ENCODE measurements at places on chromosomes 2 and 18.

DNA sequence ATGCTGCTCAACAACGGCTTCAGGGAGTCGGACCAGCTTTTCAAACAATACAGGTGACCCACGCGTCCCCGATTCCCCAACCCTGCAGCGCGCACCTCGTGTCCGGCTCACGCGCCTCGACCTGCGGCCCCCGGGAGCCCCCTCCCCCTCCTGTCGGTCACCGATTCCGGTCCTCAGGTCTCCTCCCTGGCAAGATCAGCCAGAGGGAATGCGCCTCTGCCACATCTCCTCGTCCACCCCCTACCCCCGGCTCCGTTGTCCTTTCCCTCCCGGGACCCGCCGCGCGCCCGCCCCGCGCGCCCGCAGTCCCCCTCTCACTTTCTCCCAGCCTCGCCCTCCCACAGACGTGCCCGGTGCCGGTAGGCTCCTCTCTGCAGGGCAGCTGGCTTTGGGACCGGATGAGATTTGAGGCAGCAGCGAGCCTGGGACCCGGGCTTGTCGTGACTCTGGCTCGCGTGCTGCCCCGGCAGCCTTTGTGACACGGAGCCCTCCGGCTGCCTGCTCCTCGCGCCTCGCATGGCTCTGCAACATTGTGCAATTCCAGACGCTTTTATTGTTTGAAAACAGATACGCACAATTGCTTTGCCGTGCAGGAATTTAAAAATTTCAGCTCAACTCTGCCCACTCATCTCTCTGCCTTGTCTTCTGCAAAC is 558 bp downstream of the TTC39C start:
- DNase-seq = peak; percentile 35
- peak overlapping the region; percentile 70 for H3K4me3 ChIP-seq
- peaks cover 8% of the 10 kb centered on the region for H3K4me1 ChIP-seq
- H3K27ac ChIP-seq = no peak overlapping the region
- H3K36me3 ChIP-seq = no peaks in the 10 kb centered on the region
- peaks cover 28% of the 10 kb centered on the region for H3K27me3 ChIP-seq

DNA sequence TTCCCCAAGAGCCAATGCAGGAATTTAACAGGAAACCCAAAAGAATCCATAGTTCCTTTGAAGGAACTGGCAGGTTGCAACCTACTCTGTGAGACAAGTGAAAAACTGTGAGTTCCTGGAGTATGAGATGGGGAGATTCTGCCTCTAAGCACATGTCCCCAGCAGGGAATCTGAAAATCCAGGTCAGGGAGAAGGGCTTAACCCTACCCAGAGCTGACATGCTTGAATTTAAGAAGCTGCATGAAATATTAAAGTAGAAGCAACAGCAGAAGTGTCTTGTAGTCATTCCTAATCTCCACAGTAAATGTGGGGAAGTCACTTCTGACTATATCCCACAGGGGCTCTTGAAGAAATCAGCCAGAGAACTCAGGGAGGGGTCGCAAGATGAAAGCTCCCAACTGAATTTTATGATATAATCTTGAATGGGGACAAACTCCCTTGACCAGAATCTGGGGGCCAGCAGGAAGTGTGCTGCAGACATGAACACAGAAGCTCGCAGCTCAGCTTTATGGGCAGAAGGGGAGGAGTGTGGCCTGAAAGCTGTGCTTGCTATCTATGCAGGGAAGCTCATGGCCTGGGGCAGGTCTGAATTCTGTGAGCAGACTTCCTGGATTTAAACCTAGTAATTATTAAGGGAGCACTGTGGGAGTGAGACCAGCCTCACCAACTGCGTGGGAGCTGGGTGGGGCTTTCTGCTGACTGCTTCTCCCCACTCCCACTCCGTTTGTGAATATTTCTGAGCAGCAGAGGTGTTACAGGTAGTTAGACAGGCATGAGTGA is 184.1 kb upstream of the KYNU start:
- H3K36me3 ChIP-seq = no peaks in the 10 kb centered on the region
- H3K27me3 ChIP-seq = no peaks in the 10 kb centered on the region
- no peak for DNase-seq
- no peaks in the 10 kb centered on the region for H3K4me1 ChIP-seq

- no peak overlapping the region for H3K4me3 ChIP-seq
- DNase-seq = no peak
- H3K27me3 ChIP-seq = no peaks in the 10 kb centered on the region
- H3K36me3 ChIP-seq = no peaks in the 10 kb centered on the region
- no peak overlapping the region for H3K27ac ChIP-seq
These were observed 73.1 kb downstream of the HDAC4 start for GRCh38 chr2:239327536-239328350.

GRCh38 chr2:111716905-111717775 is 166.9 kb downstream of the ANAPC1 start:
- H3K27me3 ChIP-seq = no peaks in the 10 kb centered on the region
- no peak for DNase-seq
- no peak overlapping the region for H3K27ac ChIP-seq
- no peaks in the 10 kb centered on the region for H3K36me3 ChIP-seq
- H3K4me1 ChIP-seq = no peaks in the 10 kb centered on the region

GRCh38 chr2:160039166-160039903 is 23.1 kb downstream of the PLA2R1 start:
- H3K36me3 ChIP-seq = peaks cover 2% of the 10 kb centered on the region
- H3K4me3 ChIP-seq = no peak overlapping the region
- peaks cover 53% of the 10 kb centered on the region for H3K4me1 ChIP-seq

- H3K27me3 ChIP-seq = no peaks in the 10 kb centered on the region
- no peaks in the 10 kb centered on the region for H3K36me3 ChIP-seq
- no peak overlapping the region for H3K27ac ChIP-seq
These were observed 5.2 kb upstream of the GPR55 start for GRCh38 chr2:230930149-230930780.

- no peaks in the 10 kb centered on the region for H3K36me3 ChIP-seq
- H3K27ac ChIP-seq = no peak overlapping the region
- no peak for DNase-seq
- peaks cover 11% of the 10 kb centered on the region for H3K4me1 ChIP-seq
- H3K27me3 ChIP-seq = no peaks in the 10 kb centered on the region
These were observed 120.4 kb upstream of the NEDD4L start for GRCh38 chr18:57923611-57924010.

DNA sequence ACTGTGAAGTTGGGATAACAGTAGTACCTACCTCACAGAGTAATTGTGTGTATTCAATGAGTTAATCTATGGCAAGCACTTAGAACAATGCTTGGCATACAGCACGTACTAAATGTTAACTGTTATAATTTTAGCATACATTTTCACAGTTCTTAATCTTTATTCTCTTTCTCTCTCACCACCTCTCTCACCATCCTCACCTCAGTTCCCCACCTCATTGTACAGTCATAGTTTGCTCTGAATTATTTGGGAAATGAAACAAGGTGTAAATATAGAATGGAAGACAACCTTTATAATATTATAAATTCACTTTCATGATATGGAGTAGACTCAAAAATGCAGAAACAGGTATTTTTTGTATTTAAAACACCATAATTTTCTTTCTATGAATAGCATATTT is 40.0 kb upstream of the DNAH7 start:
- H3K4me1 ChIP-seq = peaks cover 8% of the 10 kb centered on the region
- no peak overlapping the region for H3K4me3 ChIP-seq
- no peak overlapping the region for H3K27ac ChIP-seq
- DNase-seq = no peak

DNA sequence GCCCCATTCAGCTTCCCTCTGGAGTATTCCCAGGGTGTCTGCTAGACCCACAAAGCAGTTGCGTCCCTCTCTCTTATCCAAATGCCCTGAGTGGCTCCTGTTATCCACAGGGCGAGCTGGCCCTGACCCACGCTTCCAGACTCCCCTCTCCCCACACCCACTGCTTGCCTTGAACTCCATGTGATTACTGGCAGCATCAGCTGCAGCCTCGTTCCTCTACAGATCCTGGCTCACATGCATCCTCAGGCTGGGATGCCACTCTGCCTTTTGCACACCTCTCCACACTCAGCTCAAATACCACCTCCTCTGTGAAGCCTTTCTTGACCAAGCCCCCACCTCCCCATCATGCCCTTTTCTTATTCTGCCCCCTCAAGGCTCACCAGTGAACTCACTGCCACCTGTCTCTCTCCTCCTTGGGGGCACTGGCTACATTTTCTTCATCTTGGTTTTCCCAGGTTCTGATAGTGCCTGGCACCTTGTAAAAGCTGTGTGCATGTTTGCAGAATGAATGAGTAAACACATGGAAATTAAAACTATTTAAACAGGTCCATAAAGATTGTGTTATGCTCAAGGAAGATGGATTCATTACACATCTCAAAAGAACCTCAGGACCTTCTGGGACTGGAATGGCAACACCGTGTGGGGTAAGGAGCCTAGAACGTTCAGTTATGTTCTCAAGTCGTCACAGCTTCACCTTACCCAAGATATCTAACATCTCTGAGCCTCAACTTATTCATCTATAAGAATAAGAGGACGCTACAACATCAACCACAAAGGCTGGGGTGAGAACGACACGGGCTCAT is 165.0 kb downstream of the BCL2 start:
- H3K27me3 ChIP-seq = peaks cover 14% of the 10 kb centered on the region
- H3K4me3 ChIP-seq = no peak overlapping the region
- H3K36me3 ChIP-seq = no peaks in the 10 kb centered on the region
- no peak for DNase-seq
- H3K27ac ChIP-seq = no peak overlapping the region

GRCh38 chr2:222364285-222364895 is 60.0 kb upstream of the SGPP2 start:
- no peaks in the 10 kb centered on the region for H3K27me3 ChIP-seq
- peak overlapping the region; percentile 99 for H3K27ac ChIP-seq
- peaks cover 20% of the 10 kb centered on the region for H3K4me1 ChIP-seq
- H3K4me3 ChIP-seq = peak overlapping the region; percentile 33
- DNase-seq = peak; percentile 93

DNA sequence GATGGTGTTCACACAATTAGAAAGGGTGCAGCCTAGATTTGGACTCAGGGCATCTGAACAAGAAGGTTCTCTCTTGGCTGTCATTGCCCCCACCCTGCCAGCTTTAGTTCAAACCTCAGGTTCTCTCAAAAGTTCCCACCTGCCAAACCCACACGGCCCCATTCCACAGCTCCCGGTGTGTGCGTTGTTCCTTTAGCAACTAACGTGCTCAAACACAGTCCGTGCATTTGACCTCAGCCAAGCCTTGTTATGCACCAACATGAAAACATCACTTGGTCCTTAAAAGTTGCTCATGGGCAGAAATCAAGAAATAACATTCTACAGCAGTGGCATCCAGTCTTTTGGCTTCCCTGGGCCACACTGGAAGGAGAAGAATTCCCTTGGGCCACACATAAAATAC is 32.0 kb downstream of the LOXHD1 start:
- no peak for DNase-seq
- H3K4me3 ChIP-seq = no peak overlapping the region
- H3K27ac ChIP-seq = no peak overlapping the region
- H3K4me1 ChIP-seq = peaks cover 7% of the 10 kb centered on the region
- no peaks in the 10 kb centered on the region for H3K36me3 ChIP-seq

DNA sequence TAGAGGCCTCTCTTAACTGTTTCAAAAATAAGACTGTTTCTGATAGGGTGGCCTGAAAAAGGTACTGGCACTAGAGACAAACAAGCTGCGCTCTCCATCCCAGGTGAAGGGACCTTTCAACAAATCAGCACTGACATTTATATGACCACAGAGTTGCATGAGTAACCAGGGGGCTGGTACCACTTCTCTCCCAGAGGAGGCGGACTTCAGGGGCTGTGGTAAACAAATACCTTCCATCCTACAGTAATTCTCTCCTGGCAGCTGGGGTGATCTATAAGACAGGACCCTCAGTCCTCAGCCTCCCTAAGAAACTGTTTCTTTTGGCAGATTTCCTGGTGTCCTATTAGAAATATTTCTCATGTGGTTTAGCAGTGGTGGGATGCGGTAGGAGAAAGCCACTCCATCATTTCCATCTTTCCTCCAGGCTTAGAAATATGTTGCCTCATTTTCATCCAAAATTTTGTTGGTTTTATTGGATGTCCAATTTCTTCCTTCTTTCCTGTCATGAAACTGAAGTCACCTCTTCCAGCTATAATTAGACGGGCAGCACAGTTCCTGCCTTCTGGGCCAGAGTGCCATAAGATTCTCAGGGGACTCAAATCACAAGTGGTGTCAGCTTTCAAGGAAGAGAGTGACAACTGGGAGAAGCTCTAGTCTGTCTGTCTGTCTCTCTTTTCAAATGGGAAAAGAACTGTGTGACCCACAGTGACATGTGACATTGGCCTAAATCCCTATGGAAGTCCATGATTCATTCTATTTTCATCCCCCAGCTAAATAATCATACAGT is 96.4 kb downstream of the CYRIA start:
- no peaks in the 10 kb centered on the region for H3K36me3 ChIP-seq
- H3K4me3 ChIP-seq = no peak overlapping the region
- H3K27me3 ChIP-seq = no peaks in the 10 kb centered on the region

DNA sequence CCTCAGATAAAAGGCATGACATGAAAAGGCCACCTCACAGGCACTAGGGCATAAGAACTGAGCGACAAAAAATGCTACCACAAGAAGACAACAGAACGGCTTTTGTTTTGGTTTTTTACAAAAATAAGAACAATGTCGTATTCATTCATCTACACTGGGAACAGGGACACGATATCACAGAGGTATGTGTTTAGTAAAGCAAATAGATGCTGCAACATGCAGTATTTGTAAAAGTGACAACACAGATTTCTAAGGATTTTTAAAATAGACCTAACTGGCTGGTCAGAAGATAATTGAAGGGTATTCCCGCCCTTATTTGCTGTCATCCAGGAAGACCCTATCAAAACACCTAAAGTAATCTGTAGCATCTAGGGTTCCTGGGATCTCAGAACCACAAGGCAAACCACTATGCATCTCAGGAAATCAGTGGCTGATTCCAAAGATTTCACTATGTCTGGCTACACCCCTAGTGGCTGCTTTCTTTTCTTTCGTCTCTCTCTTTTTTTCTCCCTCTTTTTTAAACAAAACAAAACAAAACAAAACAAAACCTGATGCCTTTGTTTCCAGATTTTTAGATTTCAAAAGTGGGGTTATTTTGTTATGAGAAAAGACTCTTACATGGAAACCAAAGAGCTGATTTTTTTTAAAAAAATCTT is 97.2 kb downstream of the BCL11A start:
- H3K36me3 ChIP-seq = no peaks in the 10 kb centered on the region
- H3K4me3 ChIP-seq = no peak overlapping the region
- DNase-seq = no peak
- H3K27me3 ChIP-seq = no peaks in the 10 kb centered on the region
- no peak overlapping the region for H3K27ac ChIP-seq
- no peaks in the 10 kb centered on the region for H3K4me1 ChIP-seq

GRCh38 chr18:21686282-21687105 is 18.1 kb downstream of the ABHD3 start:
- no peak overlapping the region for H3K4me3 ChIP-seq
- H3K4me1 ChIP-seq = no peaks in the 10 kb centered on the region
- no peaks in the 10 kb centered on the region for H3K27me3 ChIP-seq
- no peak overlapping the region for H3K27ac ChIP-seq
- no peak for DNase-seq

DNA sequence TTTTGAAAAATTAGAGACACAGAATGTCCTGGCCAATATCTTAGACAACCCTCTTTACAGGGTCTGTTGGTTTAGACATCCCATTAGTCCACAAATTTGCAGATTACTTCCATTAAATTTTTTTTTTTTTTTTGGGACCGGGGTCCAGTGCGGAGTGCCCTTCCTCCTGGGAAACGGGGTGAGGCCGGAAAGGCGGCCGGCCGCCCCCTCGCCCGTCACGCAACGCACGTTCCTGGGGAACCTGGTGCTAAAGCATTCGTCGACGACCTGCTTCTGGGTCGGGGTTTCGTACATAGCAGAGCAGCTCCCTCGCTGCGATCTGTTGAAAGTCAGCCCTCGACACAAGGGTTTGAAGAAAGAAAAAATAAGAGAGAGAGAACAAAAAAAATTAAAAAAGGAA is 21.5 kb upstream of the RBFA start:
- no peaks in the 10 kb centered on the region for H3K36me3 ChIP-seq
- no peak overlapping the region for H3K27ac ChIP-seq
- no peak for DNase-seq
- H3K4me3 ChIP-seq = no peak overlapping the region
- H3K4me1 ChIP-seq = no peaks in the 10 kb centered on the region

- no peak overlapping the region for H3K4me3 ChIP-seq
- no peaks in the 10 kb centered on the region for H3K27me3 ChIP-seq
- H3K36me3 ChIP-seq = peaks cover 5% of the 10 kb centered on the region
These were observed 56.8 kb downstream of the ATF2 start for GRCh38 chr2:175111200-175111657.

All from endothelial cell of umbilical vein (primary cell).